T-cell (primary cell): ENCODE measurements at places on chromosomes 13 and 19.

- no peak for DNase-seq
These were observed 929.3 kb upstream of the SLITRK5 start for GRCh38 chr13:86741762-86742285.

GRCh38 chr19:42193706-42194105, 23.8 kb downstream of the DEDD2 start:
- no peak for DNase-seq

DNA sequence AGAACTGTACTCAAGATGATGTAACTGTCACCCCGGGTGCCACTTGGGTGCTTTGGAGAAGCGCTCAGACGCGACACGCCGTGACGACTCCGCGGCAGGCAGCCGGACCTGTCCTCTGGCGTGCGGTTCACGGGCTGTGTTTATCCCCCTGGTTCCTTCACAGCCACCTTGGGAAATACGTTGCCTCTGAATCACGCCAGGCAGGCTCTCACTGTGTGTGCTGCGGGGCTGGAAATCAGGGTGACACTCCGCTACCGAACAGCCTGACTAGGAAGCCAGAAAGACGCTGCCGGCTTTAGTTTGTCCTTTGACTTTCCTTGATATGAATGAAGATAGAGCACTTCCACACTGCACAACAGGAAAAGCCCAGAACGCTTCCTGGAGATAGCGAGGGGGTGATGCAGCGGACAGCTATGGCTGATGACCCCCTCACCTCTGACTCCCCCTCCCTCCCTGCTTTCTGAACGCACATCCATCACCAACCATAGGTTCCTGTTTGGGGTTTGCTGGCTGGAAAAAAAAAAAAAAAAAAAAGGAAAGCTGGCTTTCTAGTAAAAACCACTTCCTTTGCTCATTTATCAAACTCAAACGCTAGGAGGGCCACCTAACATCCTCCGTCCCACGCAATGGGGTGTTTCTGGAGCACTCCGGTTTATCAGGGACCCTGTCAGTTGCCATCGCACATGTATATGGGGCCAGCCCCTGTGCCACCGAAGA, 3.7 kb upstream of the GP6 start:
- no peak for DNase-seq

DNA sequence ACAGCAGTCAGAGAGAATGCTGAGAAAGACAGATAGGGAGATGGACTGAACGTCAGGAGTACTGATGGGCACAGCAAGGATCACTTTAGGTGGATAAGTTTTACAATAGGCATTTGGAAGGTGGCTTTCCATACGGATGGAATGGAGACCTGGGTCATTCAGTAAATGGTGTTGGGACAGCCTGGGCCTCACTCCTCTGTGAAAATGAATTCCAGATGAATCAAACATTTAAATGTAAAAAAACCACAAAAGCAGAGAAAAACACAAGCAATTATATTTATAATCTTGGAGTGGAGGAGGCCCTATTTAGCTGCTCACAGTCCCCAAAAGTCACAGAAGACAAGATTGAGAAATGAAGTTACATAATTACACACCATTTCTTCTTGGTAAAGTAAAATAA, 4.7 kb downstream of the IL17D start:
- DNase-seq, result no peak
